ENCODE measurements at places on chromosomes 2 and 18. TPM values are rescaled to one million over a fixed set of nuclear protein-coding genes. Genes with fewer than 3 reads are reported as not detected.
A peak's percentile ranks its signal among the peaks of the same experiment; 100 is the strongest.

DNA sequence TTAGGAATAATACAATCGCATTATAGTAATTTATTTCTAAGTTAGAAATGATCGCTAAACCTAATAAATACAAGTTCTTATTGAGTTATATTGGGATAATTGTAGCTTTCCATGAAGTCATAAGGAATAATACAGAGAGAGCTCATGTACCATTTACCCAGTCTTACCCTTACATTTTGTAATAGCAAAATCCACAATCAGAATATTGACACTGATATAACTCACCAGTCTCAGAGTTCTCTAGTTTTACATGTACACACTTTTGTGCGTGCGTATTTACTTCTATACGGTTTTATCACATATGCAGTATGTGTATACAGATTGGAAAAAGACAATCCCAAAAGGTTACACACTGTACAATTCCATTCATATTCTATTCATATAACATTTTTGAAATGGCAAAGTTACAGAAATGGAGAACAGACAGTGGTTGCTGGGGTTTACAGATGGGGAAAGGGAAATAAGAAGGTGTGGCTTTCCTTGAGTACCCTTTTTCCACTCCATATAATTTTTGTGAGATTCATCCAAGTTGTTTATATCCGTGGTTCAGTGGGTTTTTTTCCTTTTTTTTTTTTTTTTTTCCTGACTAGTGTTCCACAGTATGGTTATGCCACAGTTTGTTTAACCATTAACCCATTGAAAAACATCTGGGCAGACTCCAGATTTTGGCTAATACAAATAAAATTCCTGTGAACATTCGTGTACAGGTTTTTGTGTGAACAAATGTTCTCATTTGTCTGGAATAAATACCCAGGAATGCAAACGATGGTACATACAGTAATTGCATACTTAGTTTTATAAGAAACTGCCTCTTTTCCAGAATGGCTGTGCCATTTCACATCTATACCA is 117.2 kb downstream of the HNMT start:
- no peaks in the 10 kb centered on the region for H3K36me3 ChIP-seq
- no peak for DNase-seq
- no peak overlapping the region for H3K27ac ChIP-seq
- H3K4me3 ChIP-seq: no peak overlapping the region
- H3K27me3 ChIP-seq: no peaks in the 10 kb centered on the region
- no peaks in the 10 kb centered on the region for H3K4me1 ChIP-seq

DNA sequence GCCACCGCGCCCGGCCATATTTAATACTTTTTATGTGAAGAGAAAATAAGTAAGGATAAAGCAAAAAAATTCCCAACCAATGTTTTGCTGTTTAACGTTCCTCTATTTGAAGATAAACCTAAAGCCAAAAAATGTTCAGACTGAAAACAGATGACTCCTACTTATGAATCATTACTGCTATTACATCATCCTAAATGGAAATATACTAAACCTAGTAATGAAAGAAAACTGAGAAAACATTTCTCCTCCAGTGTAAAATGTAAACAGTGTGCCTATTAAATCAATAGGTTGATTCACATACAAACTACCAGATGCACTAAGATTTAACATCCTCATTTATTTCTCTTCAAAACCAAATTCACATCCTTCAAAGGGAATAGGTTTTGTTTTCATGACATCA is 43.5 kb downstream of the CWC22 start:
- no peaks in the 10 kb centered on the region for H3K27me3 ChIP-seq
- DNase-seq: no peak
- no peaks in the 10 kb centered on the region for H3K4me1 ChIP-seq
- H3K4me3 ChIP-seq: no peak overlapping the region

GRCh38 chr18:60350941-60351340 is 21.6 kb downstream of the MC4R start:
- H3K27me3 ChIP-seq: no peaks in the 10 kb centered on the region
- no peak overlapping the region for H3K27ac ChIP-seq
- H3K4me1 ChIP-seq: no peaks in the 10 kb centered on the region

DNA sequence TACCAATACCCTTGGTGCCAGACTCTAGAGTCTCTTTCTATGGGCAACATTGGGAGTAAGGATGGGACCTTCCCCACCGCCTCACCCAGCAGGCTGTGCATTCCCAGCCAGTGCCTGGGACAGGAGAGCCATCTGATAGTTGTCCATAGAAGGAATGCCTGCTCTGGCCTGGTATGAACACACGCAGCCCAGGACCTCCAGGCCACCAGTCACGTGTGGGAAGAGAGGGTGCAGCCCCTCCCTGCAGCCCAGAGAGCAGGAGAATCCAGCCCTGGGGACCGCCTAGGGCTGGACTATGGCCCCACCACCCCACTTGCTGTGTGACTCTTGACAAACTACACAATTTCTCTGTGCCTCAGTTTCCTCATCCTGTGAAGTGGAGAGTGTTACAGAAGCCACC is 52.5 kb upstream of the ID2 start:
- H3K36me3 ChIP-seq: no peaks in the 10 kb centered on the region
- H3K4me1 ChIP-seq: no peaks in the 10 kb centered on the region
- no peak overlapping the region for H3K27ac ChIP-seq
- DNase-seq: no peak
- no peaks in the 10 kb centered on the region for H3K27me3 ChIP-seq

DNA sequence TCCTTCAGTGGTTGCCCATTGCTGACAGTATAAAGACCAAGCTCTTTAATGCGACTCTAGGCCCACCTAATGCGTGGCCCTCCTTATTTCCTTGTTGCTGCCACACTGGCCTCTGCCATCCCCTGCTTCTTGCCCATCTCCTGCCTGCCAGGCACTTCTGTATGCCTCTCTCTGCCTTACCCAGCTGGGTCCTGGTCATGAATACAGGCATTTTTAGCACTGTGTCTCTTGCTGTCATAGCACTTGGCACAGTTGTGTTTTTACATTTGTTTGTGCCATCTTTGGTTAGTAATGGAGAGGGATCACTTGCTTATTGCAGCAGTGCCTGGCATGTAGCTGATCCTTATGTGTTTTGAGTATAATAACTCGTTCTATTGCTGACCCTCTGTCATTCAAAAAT is 38.7 kb downstream of the MAP4K4 start:
- no peaks in the 10 kb centered on the region for H3K27me3 ChIP-seq
- no peaks in the 10 kb centered on the region for H3K36me3 ChIP-seq
- no peak overlapping the region for H3K4me3 ChIP-seq
- peaks cover 43% of the 10 kb centered on the region for H3K4me1 ChIP-seq
- no peak for DNase-seq

DNA sequence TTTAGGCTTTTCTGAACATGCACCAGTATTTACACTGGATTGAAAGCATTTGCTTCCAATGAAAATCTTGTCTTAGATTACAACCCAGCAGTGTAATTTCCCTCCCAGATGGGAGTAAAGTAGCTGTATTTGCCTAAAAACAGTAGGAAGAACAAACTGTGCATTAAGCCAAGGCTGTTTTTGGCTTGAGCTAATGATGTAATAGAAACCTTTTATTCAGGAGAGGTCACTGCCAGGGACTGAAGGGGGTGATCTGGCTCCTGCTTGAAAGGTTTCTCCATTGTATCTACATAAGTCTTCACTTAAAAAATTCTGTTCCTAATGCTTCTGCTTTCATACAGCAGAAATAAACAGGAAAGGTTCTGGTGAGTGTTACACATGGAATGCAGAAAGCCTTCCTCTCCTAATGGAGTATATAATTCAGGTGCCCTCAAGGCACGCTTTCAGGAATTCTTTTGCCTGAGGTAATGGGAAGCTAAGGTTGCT is 74.4 kb downstream of the MEIS1 start:
- no peak overlapping the region for H3K27ac ChIP-seq
- no peaks in the 10 kb centered on the region for H3K27me3 ChIP-seq
- no peak overlapping the region for H3K4me3 ChIP-seq
- no peaks in the 10 kb centered on the region for H3K36me3 ChIP-seq

DNA sequence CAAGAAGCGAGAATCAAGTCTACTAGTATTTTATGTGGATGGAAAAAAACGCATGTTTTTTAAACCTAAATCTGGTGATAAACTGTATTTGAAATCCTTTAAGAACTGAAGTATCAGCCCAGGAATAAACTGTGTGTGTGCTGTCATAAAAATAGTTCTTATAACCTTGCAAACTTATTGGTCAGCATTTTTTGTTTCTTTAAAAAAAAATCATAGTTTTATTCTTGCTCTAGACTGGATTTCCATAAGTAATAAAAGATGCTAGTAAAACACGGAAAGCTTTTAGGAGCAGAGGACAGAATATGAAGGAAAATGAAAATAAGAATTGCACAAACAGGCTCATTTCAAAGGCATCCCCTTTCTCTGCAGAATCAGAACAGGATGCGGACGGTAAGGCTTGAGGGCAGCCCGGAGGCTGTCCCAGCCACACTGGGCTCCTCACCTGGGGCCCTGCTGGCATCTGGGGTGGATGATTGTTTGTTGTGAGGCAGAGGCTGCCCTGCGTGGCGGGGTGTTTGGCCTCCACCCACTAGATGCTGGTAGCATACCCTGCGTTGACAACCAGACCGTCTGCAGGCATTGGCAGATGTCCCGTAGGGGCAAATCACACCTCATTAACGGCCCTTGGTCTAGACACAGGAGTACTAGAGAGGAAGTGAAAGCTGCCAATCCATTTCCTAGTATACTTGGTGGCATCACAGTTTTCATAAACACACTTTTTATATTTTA is 52.5 kb downstream of the MBP start:
- H3K27ac ChIP-seq: no peak overlapping the region
- H3K27me3 ChIP-seq: no peaks in the 10 kb centered on the region
- peaks cover 53% of the 10 kb centered on the region for H3K4me1 ChIP-seq

- H3K36me3 ChIP-seq: no peaks in the 10 kb centered on the region
- no peak overlapping the region for H3K4me3 ChIP-seq
- no peaks in the 10 kb centered on the region for H3K4me1 ChIP-seq
Observed at GRCh38 chr2:145323512-145323911, 803.6 kb upstream of the ZEB2 start.

GRCh38 chr2:134671513-134671912 is 47.3 kb downstream of the TMEM163 start:
- peak overlapping the region; percentile 43 for H3K4me3 ChIP-seq
- no peaks in the 10 kb centered on the region for H3K36me3 ChIP-seq
- H3K27ac ChIP-seq: no peak overlapping the region
- H3K4me1 ChIP-seq: peaks cover 61% of the 10 kb centered on the region

GRCh38 chr2:42048299-42049220 is 739 bp downstream of the PKDCC start:
- no peak overlapping the region for H3K4me3 ChIP-seq
- no peak for DNase-seq
- H3K27me3 ChIP-seq: peaks cover 3% of the 10 kb centered on the region
- no peak overlapping the region for H3K27ac ChIP-seq
- H3K36me3 ChIP-seq: no peaks in the 10 kb centered on the region
- H3K4me1 ChIP-seq: no peaks in the 10 kb centered on the region

DNA sequence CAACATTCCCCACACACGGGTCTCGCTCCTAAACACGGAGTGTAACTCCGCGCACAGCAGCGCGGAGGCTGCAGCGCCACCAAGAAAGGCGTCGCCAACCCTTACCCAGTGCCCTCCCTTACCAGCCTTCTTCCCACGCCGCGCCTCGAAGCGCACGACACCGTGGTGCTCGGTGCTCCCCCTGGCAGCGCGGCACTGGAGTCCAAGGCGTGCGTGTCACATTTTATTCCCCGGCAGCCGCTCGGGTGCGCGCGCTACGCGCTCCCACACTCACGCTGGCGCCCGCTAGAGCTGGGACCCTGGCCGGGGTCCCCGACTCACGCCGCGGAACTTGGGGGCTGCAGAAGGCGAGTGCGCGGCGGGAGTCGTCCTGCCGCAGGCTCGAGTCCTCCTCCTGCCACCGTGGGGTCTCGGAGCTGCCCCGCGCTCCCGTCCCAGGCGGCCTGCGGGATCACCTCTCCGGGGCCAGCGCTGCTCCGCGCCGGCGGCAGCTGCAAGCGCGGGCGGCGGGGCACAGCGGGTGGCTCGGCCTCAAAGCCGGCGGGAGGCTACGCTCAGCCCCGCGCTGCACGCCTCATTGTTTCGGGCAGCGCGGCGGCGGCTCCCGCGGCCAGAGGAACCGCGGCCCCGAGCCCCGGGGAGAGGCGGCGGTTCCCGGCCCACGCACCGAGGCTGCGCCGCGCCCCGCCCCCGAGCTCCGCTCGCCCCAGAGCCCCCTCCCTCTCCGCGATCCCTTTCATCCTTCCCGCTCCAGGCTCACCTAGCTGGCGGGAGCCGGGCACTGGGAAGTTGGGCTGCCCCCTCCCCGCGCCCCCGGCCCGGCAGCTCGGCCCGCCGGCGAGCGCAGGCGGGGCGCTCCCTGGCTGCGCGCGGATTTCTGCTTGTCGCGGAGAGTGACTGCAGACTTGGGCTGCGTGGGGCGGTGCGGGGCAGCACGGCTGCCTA is at the start of gene ST6GAL2:
Gene ST6GAL2, minus strand, starts transcription at position 197 of the 945 bp plus-strand sequence. CDS start 42,190 bp downstream, outside the sequence.
- H3K27me3 ChIP-seq: no peaks in the 10 kb centered on the region
- no peak within 1 kb of the TSS for H3K27ac ChIP-seq
- H3K36me3 ChIP-seq: no peaks in the 10 kb centered on the region
- no peaks in the 10 kb centered on the region for H3K4me1 ChIP-seq
- no peak for DNase-seq
- no peak within 1 kb of the TSS for H3K4me3 ChIP-seq

GRCh38 chr18:23684515-23685197 is 4.6 kb upstream of the LAMA3 start:
- DNase-seq: no peak
- H3K4me3 ChIP-seq: no peak overlapping the region
- H3K27ac ChIP-seq: no peak overlapping the region
- peaks cover 9% of the 10 kb centered on the region for H3K4me1 ChIP-seq
- peaks cover 11% of the 10 kb centered on the region for H3K27me3 ChIP-seq

- DNase-seq: no peak
- no peak overlapping the region for H3K27ac ChIP-seq
- no peak overlapping the region for H3K4me3 ChIP-seq
- H3K36me3 ChIP-seq: no peaks in the 10 kb centered on the region
- no peaks in the 10 kb centered on the region for H3K4me1 ChIP-seq
- no peaks in the 10 kb centered on the region for H3K27me3 ChIP-seq
Observed at GRCh38 chr2:240182001-240182400, 41.5 kb upstream of the OTOS start.

DNA sequence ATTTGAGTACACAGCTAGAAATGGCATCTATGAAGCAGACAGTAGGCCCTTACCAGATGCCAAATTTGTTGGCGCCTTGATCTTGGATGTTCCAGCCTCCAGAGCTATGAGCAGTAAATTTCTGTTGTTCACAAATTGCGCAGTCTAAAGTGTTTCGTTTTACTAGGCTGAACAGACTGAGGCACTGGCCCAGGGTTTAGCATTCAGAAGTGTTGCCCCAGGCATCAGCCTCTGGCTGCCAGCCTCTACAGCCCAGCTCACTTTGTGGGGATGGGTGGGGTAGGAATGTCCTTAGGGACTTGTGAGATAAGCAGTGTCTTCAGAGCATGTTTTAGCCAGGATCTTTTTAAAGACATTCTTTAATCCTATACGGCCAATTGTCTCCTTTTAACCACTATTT is 51.5 kb upstream of the MGAT5 start:
- no peak overlapping the region for H3K27ac ChIP-seq
- DNase-seq: no peak
- H3K4me1 ChIP-seq: peaks cover 45% of the 10 kb centered on the region
- H3K36me3 ChIP-seq: no peaks in the 10 kb centered on the region

Gene SERPINB11
- not detected for polyA plus RNA-seq

Gene CHRND
- polyA plus RNA-seq: 0.13 TPM

Gene RNU2-63P
- 12.4 TPM for polyA plus RNA-seq

Gene ACOXL
- polyA plus RNA-seq: not detected

Gene NEURL3
- not detected for polyA plus RNA-seq

Gene GPN1
- 73.6 TPM for polyA plus RNA-seq

Gene MAPRE2
- 84.3 TPM for polyA plus RNA-seq

Gene TEX44
- polyA plus RNA-seq: not detected
